ENCODE measurements at places on chromosomes 6 and 20. TPM values are rescaled to one million over a fixed set of nuclear protein-coding genes. Genes with fewer than 3 reads are reported as not detected.

The HLA-DQA1 gene
- total RNA-seq, result not detected

DNA sequence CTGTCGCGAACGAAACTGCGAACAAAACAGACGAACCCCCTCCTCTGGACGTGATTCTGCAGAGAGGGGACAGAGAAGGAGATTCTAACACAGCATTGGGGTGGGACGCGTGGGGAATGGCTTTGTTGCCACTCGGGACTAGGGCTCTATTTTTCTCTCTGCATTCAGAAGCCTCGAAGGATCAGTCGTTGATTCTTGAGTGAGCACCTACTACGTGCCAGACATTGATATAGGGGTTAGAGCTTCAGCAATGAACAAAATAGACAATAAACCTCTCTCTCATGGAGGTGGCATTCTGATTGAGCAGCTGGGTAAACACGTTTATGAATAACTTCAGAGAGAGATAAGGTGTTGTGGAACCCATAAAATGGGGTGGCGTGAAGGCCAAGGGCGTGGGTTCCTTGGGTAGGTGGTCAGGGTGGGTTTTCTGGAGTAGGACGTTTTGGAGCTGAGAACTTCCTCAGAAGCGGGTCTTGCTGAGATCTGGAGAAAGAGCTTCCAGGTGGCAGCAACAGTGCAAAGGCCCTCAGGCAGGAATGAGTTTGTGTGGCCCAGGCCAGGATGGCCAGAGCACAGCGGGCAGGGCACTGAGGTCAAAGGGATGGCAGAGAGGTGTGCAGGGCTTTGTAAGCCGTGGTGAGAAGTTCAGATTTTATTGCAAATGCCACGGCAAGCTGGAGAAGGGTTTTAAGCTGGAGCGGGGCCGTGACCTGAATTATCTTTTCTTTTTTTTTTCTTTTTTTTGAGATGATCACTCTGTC lies 884 bp downstream of the SLC2A10 start:
- DNase-seq, result no peak

- no peak for DNase-seq
Observed at GRCh38 chr6:30042476-30042875, 18.6 kb upstream of the POLR1H start.

- no peak for DNase-seq
Observed at GRCh38 chr20:48805286-48805685, 22.5 kb downstream of the PREX1 start.

DNA sequence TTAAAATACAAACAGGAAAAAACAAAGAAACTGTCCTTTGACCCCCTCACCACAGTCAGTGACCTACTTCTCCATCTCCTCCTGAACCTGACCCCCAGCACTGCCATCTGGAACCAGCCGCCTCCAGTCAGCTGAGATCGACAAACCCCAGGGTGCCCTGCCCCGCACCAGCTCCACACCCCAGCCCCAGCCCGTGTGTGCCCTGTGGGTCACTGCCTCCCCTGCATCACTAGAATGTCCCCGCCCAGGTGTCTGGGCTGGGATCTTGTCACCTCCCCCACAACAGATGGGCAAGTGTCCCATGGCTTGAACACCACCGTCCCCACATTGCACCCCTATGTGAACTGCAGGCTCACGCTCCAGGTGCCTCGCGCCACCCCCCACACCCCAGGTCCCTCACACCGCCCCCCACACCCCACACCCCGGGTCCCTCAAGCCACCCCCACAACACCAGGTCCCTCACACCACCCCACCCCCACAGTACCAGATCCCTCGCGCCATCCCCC lies 13.3 kb downstream of the TAF4 start:
- DNase-seq, result no peak
